ENCODE measurements at places on chromosomes 2 and 18. TPM values are rescaled to one million over a fixed set of nuclear protein-coding genes. Genes with fewer than 3 reads are reported as not detected.

PTPRM gene
- 42.3 TPM for polyA plus RNA-seq

ZSWIM2 gene
- polyA plus RNA-seq, result not detected

CUL3 gene
- 37.8 TPM for polyA plus RNA-seq

DNA sequence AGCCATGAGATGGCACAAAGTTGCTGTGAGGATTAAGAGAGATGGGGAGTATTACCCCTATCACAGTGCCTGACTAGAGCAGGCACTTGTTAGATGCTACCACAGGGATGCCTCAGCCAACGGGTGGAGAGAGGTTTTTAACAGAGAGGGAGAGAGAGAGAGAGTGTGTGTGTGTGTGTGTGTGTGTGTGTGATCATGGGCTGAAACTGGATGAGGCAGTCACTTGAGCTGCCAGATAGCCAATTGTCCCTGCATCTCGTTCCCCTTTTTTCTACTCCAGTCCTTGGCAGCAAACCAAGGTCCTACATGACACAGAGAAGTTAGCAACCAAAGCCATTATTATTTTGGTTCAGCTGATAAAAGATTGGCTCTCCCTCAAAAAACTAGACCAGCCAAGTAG, 3.0 kb downstream of the CD8A start:
- DNase-seq, result no peak

- DNase-seq, result no peak
These were observed 1.0 kb downstream of the HDLBP start for GRCh38 chr2:241314226-241315092.
